ENCODE measurements at places on chromosomes 2 and 18. TPM values are rescaled to one million over a fixed set of nuclear protein-coding genes. Genes with fewer than 3 reads are reported as not detected.
A peak's percentile ranks its signal among the peaks of the same experiment; 100 is the strongest.

- DNase-seq = no peak
These were observed 127.1 kb downstream of the NCOA1 start for GRCh38 chr2:24618144-24618543.

DNA sequence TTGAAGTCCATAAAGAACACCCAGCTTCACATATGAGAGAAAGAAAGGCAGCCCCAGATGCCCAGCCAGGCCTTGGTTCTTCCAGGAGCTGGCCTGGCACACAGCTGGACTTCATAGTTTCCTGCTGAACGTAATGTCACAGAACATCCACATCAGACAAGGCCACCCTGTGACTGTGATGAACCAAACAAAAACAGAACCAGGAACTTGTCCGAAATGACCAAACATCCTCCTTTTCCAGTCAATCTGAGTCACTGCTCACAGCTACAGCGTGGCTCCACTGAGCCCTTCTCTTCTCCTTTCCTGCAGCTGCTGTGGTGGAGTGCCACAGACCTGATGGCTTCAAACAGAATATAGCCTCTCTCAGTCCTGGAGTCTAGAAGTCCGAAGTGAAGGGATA, 45.4 kb upstream of the PAPOLG start:
- no peak for DNase-seq

GRCh38 chr2:172052000-172052983, 33.0 kb upstream of the DLX1 start:
- DNase-seq = no peak

- DNase-seq = peak; percentile 79
These were observed 221.2 kb downstream of the TGIF1 start for GRCh38 chr18:3671176-3671575.

DNA sequence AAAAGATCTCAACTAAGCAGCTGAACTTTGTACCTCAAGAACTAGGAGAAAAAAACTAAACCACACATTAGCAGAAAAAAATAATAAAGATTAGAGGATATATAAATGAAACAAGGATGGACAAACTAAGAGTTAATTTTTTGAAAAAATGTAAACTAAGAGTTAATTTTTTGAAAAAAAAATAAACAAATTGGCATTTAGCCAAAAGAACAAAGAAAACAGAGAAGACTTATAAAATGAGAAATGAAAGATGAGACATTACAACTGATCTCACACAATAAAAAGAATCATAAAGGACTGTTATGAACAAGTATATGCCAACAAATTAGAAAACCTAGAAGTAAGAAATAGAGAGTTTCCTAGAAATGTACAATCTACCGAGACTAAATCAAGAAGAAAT, 859.2 kb upstream of the GYPC start:
- DNase-seq = no peak

- DNase-seq = no peak
These were observed 6.0 kb upstream of the NEDD4L start for GRCh38 chr18:58038063-58038462.

DNA sequence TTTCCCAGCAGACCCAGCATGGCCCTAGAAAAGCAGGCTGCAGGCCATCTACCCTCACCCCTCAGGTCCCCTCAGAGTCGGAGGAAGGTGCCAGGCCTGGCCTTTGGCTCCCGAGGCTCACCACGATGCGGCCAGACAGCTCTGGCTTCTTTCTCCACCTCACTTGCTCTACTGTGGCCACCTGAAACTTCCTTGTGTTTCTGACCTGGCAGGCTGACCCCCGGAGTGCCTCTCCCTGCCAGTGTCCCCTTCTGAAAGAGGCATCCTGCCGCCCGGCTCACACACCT, 375.0 kb upstream of the HS6ST1 start:
- no peak for DNase-seq

DNA sequence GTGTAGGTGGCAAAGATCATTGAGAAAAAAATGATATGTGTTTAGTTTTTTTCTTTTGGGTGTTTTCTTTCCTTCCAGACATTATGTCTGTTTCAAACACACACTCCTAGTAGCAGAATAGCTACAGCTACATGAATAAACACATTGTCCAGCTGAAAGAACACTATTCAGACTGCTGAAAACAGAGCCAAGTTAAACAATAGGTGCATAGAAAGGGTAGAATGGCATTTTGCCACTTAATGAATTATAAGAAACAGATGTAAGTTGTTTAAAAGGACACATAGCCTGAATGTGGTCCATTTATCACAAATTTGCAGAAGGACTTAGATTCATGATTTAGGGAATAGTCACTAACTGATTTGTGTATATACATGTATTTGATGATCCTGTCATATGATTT, 20.1 kb downstream of the CTLA4 start:
- DNase-seq = no peak

GRCh38 chr2:4265936-4266335, 562.6 kb downstream of the DCDC2C start:
- DNase-seq = no peak

DNA sequence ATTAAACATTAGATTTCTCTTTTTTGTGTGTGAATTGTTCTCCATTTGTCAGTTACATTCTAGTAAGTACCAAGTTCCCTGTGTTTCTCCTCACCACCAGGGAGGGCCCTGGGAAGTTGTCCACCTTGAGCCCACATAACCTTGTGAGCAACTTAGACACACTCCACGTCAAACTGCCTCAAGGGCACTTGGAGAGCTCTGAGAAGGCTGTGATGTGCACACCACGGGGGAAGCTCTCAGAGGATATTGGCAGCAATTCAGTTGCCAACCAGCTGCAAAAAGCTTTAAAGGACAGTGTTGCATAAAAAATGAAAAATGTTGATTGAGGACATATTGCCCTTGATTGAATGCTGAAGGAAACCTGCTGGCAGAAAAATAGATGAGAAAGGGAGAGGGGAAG, 743.6 kb downstream of the RNF144A start:
- DNase-seq = no peak

- DNase-seq = no peak
These were observed 64.9 kb downstream of the STEAP3 start for GRCh38 chr2:119288576-119288975.

DNA sequence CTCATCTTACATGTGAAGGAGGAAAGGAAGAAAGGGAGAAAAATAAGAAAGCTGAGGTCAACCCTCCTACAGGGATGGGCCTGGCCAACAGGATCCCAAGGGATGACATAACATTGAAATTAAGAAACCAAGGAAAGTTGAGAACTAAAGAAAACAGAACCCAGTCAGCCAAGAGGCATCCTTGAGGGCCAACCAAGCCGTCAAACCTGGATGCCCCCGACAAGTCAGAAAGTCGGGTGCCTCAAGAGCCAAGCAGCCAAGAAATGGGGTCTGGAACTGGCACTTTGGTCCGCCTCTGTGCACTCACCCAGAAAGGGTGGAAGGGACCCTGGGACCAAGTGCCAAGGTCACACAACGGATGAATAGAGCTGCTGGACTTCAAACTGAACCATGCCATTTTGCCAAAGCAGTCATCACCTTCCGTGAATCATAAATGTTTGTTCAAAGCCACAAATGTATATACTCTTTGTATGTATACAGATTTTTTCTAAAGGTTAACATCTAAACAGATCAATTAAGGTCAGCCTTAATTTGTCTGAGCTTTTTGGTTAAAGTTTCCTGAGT, 27.0 kb upstream of the PTPN4 start:
- no peak for DNase-seq

DNA sequence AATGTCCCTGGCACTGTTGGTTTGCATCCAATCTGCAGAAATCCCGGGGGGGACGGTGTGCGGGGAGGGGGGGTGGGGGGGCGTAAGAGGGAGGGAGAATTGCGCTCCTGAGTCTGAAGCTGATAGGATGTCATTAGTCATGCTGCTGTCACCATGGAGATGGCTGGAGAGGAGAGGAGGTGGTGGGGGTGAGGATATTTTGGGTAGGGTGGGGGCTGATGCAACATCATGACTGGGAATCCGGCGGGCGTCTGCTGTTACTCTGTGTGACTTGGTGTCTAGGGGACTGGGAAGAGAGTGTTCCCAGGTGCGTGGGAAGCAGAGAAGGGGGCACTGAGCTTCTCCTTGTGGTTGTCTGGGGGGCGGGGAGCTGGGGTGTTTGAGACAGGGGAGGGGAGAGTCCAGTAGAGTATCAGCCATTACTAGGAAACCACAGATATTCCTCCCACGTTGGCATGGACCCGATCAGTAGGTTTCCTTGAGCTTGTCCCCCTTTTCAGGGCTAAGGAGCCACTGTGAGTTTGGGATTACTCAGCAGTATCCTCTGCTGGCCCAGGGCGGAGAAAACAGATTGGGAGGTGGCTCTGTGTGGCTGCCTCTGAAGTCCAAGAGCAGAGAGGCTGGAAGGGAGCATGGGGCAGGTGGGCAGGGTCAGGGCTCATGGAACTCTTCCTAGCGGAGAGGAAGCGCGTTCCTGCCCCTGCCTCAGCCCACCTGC, 18.9 kb downstream of the TET3 start:
- DNase-seq = no peak

DNA sequence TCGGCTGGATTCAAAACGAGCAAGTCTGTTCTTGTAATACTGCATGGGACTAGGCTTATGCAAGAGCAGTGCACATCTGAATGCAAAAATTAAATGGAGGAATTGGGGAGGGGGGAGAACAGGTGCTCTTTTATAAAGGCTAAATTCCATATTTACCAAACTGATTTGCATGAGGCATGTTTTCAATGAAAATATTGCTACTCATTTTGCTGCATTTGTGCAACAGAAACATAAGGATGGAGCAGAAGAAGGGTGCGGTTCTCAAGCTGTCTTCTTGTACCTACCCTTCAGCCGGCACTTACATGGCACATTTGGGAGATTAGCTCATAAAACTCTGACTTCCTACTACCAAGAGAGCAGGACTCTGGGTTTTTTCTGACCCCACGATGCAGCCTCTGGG, 256.4 kb downstream of the CDCA7 start:
- DNase-seq = no peak

The RAB6C gene
- not detected for total RNA-seq

The SIX3 gene
- total RNA-seq = not detected

The IHH gene
- total RNA-seq = 85.5 TPM

The SALL3 gene
- total RNA-seq = not detected

The ABCG8 gene
- total RNA-seq = 0.53 TPM

The CXCR4 gene
- 5.8 TPM for total RNA-seq

The ALPI gene
- total RNA-seq = 21.1 TPM

The IRS1 gene
- total RNA-seq = 14.8 TPM

The DNAJB2 gene
- total RNA-seq = 67.6 TPM

The GREB1 gene
- total RNA-seq = 2.0 TPM

The CFAP65 gene
- 0.76 TPM for total RNA-seq

Measured in left colon (tissue), 2 donors.